Occipital lobe (tissue), 3 donors: ENCODE measurements at places on chromosomes 16 and 17. TPM values are rescaled to one million over a fixed set of nuclear protein-coding genes. Genes with fewer than 3 reads are reported as not detected.

Gene MGRN1
- 41.5 TPM for total RNA-seq

Gene SHCBP1
- total RNA-seq = 2.8 TPM

Gene CHST4
- total RNA-seq = not detected

Gene SYCE1L
- total RNA-seq = not detected

DNA sequence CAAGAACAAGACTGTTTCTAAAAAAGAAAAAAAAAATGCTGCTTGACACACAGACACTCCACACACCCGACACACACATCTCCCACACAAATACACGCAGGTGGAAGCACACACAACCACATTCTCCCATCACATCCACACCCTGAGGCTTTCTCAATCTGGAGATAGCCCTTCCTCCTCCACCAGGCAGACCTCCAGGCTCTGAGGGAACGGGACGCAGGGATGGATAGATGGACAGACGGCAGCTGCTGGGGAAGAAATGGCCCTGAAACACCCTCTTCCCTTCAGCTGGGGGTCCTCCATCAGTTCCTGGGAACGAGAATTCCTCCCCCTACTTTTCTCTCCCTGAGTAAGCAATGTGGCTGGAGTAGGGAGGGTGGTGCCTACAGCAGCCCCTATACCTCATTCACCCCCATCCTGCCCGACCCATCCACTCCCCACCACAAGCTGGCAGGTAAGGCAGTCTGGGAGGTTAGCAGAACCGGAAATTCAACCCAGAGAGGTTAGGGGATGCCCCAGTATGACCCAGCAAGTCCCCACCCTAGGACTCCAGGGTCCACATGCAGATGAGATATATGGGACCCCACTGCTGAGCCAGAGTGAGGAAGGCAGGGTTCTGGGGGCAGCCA is 4.1 kb upstream of the LITAFD start:
- no peak for DNase-seq

- peak; percentile 63 for DNase-seq
These were observed 2.4 kb downstream of the NAGS start for GRCh38 chr17:44006598-44007345.

DNA sequence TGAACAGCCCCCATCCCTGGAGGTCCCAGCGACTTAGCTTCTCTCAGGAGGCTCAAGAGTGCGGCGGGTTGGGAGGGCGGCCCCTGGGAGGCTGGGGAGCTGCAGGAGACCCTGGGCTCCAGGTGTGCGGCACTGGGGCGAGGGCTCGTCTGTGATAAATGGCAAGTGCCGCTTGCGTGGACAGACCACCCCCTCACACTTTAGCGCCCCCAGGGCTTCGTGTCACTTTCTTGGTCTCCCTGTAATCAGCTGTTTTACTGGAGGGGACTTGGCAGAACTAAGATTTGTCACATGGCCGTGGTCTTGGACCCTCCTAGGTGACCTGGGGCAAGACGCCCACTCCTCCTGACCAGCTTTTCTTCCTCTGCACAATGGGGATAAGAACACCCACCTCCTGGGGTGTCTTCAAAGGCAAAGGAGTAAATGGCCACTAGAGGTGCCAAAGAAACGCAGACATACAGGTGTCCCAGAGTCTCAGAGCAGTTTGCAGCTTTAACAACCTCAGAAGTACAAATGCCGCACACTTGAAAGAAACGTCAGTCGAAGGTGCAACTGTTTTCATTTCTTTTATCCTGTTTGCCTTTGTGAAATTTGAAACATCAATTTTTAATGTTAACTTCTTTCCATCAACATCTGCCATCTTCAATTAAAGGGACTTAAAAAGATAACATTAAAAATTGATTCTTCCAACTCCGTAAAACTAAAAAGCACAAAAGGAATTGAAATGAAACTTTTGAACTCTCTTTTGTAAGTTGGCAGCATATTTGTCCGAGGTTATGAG is 946 bp downstream of the OSGIN1 start:
- DNase-seq = no peak

DNA sequence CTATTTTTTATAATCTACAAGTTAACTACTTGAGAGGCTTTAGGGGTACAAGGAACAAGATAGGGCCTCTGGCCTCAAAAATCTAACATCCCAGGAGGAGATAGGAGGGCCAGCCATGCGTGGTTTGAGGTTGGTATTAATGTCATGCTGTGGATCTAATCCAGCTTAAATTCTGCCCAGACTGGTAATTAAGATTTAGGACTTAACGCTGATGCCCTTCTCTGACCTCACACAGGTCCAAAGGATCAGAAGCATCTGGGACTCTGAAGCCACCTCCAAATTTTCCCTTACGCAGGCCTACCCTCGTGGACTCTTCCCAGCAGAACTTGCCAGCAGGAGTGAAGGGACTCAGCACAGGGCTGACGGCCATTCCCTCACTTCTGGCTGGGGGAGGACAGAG is 15.1 kb downstream of the SLC6A4 start:
- no peak for DNase-seq

DNA sequence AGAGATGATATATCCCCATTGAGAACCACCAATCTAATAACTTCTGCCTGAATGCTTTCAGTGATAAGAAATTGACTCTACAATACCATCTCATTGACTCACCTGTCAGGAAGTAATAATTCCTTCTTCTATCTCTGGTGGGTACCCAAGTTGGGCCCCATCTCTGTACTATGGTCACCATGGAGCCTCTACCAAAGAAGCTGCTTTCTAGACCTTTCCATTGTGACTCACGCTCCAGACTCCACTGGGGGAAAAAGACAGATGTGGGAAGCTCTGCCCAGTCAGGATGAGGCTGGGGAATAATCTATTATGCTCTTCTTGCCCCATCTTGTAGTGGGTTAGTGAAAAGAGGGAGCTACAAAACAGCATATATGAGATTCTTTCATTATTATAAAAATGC is 100.4 kb downstream of the COPRS start:
- DNase-seq = no peak

DNA sequence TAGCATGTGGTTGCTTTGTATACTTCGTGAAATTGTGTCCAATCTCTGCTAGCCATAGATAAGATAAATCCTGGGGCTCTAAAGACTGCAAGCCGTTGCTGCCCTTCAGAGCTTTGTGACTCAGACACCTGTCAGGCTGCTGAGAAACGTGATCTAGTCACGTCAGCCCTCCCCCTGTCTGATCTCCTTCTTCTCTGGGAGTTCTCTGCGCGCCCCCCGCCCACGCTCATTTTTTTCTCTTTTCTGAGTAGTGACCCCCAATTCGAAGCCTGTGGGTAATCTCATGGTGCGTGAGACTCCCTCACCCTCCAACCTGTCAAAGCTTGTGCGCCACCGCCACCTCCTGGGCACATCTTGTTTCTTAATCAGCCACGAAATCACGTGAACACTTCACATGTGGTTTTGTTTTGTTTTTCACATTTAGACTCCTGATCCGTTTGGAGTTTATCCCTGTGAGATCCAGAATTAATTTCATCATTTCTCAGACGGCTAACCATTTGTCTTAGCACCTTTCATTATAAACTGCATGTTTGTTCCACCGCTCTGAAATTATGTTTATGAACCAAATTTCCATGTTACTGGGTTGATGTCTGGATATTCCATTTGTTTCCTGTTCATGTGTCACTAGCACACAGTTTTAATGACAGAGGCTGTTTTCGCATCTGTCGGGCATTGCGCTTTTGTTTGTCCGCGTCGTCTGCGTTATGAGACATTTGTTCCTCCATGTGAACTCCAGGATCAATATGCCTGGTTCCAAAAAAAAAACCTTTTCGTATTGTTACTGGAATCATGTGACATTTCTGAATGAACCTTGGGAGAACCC is 977 bp upstream of the ZNF778 start:
- peak; percentile 51 for DNase-seq

- no peak for DNase-seq
These were observed at the start of gene HNF1B for GRCh38 chr17:37744961-37745800. Gene HNF1B (minus strand): TSS chr17:37745059. CDS start chr17:37744884, 175 bp downstream.

- no peak for DNase-seq
These were observed 112.3 kb downstream of the HS3ST2 start for GRCh38 chr16:22926105-22926751.

DNA sequence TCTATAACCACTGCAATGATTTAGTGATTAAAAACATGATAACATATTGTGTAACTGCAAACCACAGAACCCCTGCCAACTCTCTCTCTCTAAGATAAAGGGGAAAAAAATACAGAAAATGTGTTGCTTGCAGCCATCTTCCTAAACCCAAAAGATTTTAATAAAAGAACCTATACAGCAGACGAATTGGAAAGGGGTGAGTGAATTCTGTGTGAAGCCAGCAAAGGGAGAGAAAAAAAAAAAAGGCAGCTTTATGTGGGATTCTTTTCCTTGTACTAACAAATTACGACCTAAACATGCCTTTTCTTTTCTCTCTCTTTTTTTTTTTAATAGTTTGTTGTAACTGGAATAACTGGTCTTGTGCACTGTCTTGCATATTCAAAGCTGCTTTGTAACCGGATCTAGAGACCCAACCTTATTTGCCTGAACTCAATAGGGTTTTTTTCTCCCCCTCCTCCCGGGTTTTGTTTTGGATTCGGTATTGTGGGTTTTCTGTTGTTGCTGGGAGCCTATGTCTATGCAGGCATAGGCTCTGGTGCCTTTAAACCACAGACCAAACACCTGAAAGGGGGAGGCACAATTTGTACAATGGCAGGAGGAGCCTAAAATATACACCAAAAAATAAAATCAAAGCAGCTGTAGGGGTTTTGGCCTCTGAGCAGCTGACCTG is 7.0 kb upstream of the ZFHX3 start:
- DNase-seq = no peak

- DNase-seq = no peak
These were observed 3.3 kb downstream of the ARSG start for GRCh38 chr17:68294617-68295016.

DNA sequence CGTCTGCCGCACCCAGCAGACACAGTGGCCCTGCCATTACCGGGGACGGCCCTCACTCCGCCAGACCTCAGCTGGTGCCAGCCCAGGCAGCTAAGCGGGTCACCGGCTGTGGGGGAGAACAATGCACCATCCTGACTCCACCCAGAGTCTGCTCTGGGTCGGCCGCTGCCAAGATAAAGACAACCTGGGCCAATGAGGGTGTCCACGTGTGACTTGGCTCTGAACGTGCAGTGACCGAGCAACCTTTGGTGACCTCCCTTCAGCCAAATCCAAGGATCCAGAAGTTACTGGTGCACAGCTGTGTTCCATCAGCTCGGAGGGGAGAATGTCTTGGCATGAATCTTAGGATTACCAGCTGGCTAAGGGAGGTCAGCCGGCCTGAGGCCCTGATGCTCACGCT is 155.9 kb downstream of the NTN1 start:
- DNase-seq = no peak

DNA sequence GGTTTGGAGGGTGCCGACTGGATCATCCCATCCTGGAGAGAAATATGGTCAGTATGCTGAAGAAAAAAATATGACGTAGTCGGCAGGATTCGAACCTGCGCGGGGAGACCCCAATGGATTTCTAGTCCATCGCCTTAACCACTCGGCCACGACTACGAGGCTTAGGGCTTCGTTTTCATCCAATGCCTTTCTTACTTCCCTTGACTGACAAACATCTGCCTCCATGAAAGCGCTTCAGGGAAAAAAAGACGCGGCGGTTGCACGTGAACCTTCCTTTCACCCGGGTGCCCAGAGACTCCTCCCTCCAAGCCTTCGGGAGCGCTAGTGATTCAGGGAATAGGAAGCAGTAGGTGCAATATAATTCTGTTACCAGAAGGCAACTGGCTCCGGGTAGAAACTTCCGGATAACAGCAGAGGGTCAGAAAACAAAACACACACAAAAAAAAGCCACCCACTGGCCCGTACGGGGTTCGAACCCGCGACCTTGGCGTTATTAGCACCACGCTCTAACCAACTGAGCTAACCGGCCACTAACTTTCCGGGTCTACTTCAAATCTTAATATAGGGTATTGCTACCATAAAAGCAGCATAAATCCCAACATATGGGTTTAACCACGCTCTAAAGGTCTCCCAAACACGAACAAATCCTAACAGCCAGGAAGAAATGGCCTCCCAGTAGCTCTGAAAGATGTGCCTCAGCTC is 16.3 kb upstream of the AURKB start:
- peak; percentile 70 for DNase-seq

DNA sequence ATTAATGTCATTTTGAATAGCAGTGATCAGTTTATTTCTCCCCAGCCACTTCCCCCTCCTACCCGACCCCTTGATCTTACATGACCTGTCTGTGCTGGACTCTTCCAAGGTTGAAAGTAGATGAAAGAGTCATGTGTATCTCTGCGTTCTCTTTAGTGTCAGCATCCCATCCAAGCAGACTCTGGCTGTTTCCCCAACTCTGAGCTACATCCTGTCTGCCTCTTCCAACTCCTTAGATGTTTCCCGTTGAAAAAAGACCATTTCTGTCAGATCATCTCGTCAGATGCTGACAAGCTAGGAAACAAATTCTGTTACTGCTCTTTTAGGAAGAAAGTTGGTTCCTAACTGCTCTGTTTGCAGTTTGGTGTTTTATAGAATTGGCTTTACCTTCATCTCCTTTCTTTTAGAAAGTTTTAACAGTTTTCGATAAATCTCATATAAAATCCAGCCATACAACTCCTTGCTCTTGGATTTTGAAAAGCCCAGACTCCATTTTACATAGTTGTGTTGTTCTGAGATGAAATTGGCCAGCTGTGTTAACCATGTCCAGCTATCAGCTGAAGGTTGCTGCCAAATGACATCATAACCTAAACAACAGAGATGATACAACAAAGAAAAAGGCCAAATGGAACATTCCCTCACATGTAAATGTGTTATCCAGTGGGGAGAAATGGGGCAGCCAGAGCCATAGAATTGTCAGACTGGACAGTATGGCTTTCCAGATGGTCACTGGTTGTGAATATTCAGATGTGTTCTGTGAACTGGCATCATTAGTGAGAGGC is 43.5 kb downstream of the CYB561 start:
- no peak for DNase-seq

DNA sequence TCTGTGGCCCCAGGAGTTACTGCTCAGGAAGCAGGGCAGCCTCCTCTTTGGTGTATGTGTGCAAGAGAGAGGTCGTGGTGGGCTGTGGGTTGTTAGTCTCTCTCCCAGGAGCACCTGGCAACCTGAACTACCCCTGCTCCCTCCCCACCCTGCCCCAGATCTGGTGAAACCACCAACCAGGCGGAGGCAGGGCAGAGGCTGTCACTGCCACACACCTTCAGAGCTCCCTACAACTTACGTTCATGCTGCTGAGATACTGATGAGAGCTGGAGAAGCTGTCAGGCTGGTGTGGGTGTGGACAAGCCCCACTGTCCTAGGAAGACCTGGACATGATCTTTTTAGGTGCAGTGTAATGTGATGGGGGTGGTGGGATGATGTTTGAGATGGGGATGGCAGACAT is 24.3 kb downstream of the GOSR2 start:
- DNase-seq = no peak

GRCh38 chr16:80197741-80198201 is 343.0 kb upstream of the DYNLRB2 start:
- no peak for DNase-seq

GRCh38 chr17:63845509-63845908 is 3.0 kb upstream of the SMARCD2 start:
- no peak for DNase-seq
